ENCODE measurements at places on chromosomes 6 and 20. TPM values are rescaled to one million over a fixed set of nuclear protein-coding genes. Genes with fewer than 3 reads are reported as not detected.

GRCh38 chr6:6583836-6584235, 4.7 kb upstream of the LY86 start:
- H3K27ac ChIP-seq = peak overlapping the region; percentile 58
- H3K4me1 ChIP-seq = peaks cover 31% of the 10 kb centered on the region
- peak; percentile 51 for DNase-seq
- H3K36me3 ChIP-seq = peaks cover 17% of the 10 kb centered on the region

Gene APOBEC2
- not detected for total RNA-seq

Gene C20orf204
- total RNA-seq = 19.0 TPM

GRCh38 chr6:166166314-166167257, 1.1 kb downstream of the TBXT start:
- H3K4me1 ChIP-seq = peaks cover 6% of the 10 kb centered on the region
- no peak overlapping the region for H3K4me3 ChIP-seq
- H3K36me3 ChIP-seq = no peaks in the 10 kb centered on the region
- H3K27ac ChIP-seq = peak overlapping the region; percentile 40
- peaks cover 66% of the 10 kb centered on the region for H3K27me3 ChIP-seq
- no peak for DNase-seq

Gene RAET1L
- total RNA-seq = not detected

Gene GMDS
- 36.9 TPM for total RNA-seq

DNA sequence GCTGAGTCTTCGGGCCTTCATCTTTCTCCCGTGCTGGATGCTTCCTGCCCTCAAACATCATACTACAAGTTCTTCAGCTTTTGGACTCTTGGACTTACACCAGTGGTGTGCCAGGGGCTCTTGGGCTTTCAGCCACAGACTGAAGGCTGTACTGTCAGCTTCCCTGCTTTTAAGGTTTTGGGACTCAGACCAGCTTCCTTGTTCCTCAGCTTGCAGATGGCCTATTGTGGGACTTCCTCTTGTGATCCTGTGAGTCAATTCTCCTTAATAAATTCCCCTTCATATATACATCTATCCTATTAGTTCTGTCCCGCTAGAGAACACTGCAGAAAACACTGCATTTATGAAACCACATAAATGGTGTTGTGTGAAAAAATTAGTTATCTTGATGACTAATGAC, 13.9 kb upstream of the BCLAF1 start:
- no peak for DNase-seq
- H3K36me3 ChIP-seq = no peaks in the 10 kb centered on the region
- H3K27me3 ChIP-seq = no peaks in the 10 kb centered on the region

- no peak for DNase-seq
- no peaks in the 10 kb centered on the region for H3K4me1 ChIP-seq
- peaks cover 27% of the 10 kb centered on the region for H3K27me3 ChIP-seq
- no peak overlapping the region for H3K4me3 ChIP-seq
- H3K27ac ChIP-seq = no peak overlapping the region
These were observed 498.7 kb downstream of the PREX1 start for GRCh38 chr20:48329031-48329615.

Gene STMND1
- total RNA-seq = not detected

DNA sequence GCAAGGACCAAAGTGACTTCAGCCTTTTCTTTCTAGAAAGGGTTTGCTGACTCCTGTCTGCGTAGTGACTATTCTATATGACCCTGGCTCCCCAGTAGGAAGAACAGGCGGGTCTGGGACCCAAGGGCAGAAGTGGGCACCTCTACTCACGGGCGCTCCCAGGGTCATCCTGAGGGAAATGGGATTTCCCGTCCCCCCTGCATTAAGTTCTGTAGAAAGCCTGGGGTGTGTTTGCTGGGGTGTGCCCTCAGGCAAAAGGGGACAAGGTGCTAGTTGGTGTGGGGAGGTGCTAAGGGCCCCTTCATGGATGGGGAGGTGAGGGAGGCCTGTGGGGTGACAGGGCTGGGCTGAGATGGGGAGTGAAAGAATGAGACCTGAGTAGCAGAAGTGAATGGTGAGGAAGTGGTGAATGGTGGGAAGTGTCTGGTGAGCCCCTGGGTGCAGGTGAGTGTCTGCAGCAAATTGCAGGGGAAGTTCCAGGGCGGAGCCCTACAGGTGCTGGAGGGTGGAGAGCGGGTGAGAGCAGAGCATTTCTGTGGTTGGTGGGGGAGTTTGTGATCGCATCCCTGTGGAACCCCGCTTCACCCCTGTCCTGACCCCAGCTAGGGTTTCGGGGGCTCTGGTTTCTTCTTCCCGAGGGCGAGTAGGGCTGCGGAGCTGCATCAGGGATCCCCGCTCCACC, 21.1 kb downstream of the RAET1L start:
- peak overlapping the region; percentile 91 for H3K27ac ChIP-seq
- H3K4me1 ChIP-seq = peaks cover 55% of the 10 kb centered on the region
- H3K27me3 ChIP-seq = peaks cover 28% of the 10 kb centered on the region

Gene RFX6
- total RNA-seq = not detected

GRCh38 chr6:119479860-119480655, 130.5 kb upstream of the MAN1A1 start:
- H3K27ac ChIP-seq = no peak overlapping the region
- H3K4me1 ChIP-seq = no peaks in the 10 kb centered on the region
- H3K36me3 ChIP-seq = no peaks in the 10 kb centered on the region

Gene LY6G6C
- total RNA-seq = not detected

- H3K27me3 ChIP-seq = no peaks in the 10 kb centered on the region
- H3K27ac ChIP-seq = no peak overlapping the region
- H3K4me1 ChIP-seq = peaks cover 8% of the 10 kb centered on the region
- no peak overlapping the region for H3K4me3 ChIP-seq
- no peak for DNase-seq
These were observed 5.6 kb upstream of the MBOAT1 start for GRCh38 chr6:20217891-20218290.

- no peaks in the 10 kb centered on the region for H3K4me1 ChIP-seq
- H3K27ac ChIP-seq = no peak overlapping the region
- H3K4me3 ChIP-seq = no peak overlapping the region
- H3K27me3 ChIP-seq = peaks cover 4% of the 10 kb centered on the region
- no peak for DNase-seq
These were observed 147.0 kb downstream of the SOX4 start for GRCh38 chr6:21740376-21741124.

Gene ESR1
- not detected for total RNA-seq

GRCh38 chr20:29297411-29298270, 1959.8 kb upstream of the DEFB115 start:
- H3K27ac ChIP-seq = no peak overlapping the region
- peaks cover 8% of the 10 kb centered on the region for H3K36me3 ChIP-seq

DNA sequence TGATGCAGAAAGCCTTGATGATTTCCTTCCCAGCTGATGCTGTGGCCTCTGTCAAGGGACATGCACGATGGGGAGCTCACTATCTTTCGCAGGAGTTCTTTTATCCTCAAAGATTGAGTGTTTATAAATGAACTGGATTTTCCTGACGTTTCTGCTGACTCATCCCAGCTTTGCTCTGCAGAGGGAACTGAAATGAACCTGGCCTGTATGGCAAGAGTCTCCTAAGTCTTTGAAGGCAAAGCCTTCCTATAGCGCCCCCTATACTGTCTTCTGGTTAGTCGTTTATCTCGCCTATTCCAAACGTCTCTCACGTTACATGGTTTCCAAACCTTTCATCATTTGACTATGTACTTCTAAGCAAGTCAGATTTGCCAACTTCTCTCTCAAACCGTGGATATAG, 565.3 kb downstream of the KIF16B start:
- H3K27ac ChIP-seq = no peak overlapping the region
- H3K4me1 ChIP-seq = no peaks in the 10 kb centered on the region
- no peak for DNase-seq

GRCh38 chr6:122818866-122819265, 29.8 kb downstream of the SMPDL3A start:
- H3K27me3 ChIP-seq = peaks cover 12% of the 10 kb centered on the region
- H3K36me3 ChIP-seq = no peaks in the 10 kb centered on the region
- no peak for DNase-seq
- H3K4me3 ChIP-seq = no peak overlapping the region

Gene METTL24
- not detected for total RNA-seq

Gene ZSCAN16
- 7.5 TPM for total RNA-seq

GRCh38 chr6:150915880-150916265, 50.4 kb downstream of the MTHFD1L start:
- H3K4me3 ChIP-seq = no peak overlapping the region
- no peaks in the 10 kb centered on the region for H3K4me1 ChIP-seq

- no peaks in the 10 kb centered on the region for H3K27me3 ChIP-seq
- peak overlapping the region; percentile 54 for H3K4me3 ChIP-seq
- peaks cover 44% of the 10 kb centered on the region for H3K4me1 ChIP-seq
- peak overlapping the region; percentile 75 for H3K27ac ChIP-seq
These were observed 38.7 kb downstream of the C6orf132 start for GRCh38 chr6:42103753-42104094.

Gene GNRH2
- total RNA-seq = 0.55 TPM

Gene OR10C1
- not detected for total RNA-seq

Gene WFDC2
- not detected for total RNA-seq

Gene NMBR
- not detected for total RNA-seq

Gene SNRPB
- total RNA-seq = 335 TPM

GRCh38 chr6:41652866-41653652, 14.8 kb downstream of the MDFI start:
- H3K27ac ChIP-seq = no peak overlapping the region
- H3K27me3 ChIP-seq = peaks cover 12% of the 10 kb centered on the region
- H3K36me3 ChIP-seq = no peaks in the 10 kb centered on the region
- no peak for DNase-seq
- H3K4me1 ChIP-seq = no peaks in the 10 kb centered on the region

Measured in activated CD8-positive, alpha-beta memory T cell treated with anti-CD3 and anti-CD28 coated beads, Interleukin-2, amount 10 ng/mL, durations not matched to agents 7 days and 5 days (primary cell).